ENCODE measurements at places on chromosomes 2 and 18.

GRCh38 chr2:48965204-48965603 is 189.1 kb downstream of the FSHR start:
- DNase-seq, result no peak

- no peak for DNase-seq
Observed at GRCh38 chr2:85750587-85751575, 2.9 kb upstream of the ATOH8 start.

- no peak for DNase-seq
Observed at GRCh38 chr2:238912228-238912915, 64.5 kb downstream of the TWIST2 start.

- no peak for DNase-seq
Observed at GRCh38 chr2:227377467-227378351, 1.4 kb downstream of the TM4SF20 start.

All from smooth muscle cell of the brain vasculature (primary cell).